ENCODE measurements at places on chromosomes 4 and X.

DNA sequence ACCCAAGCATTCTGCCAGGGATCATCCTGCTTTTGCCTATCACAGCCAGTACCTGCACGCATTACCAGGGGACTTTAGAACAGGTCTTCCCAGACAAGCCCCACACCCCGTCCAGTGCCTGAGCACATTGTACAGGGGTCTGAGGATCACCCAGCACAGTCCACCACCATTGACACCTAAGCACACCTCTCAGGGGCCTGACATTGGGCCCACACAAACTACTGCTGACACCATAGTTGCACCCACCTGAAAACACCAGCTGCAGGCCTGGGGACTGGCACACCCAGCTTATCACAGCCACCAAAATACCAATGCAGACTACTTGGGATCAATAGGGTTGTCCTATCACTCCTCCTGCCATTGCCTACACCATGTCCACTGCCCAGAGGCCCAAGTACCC, 14.7 kb upstream of the NAA11 start:
- DNase-seq = no peak

DNA sequence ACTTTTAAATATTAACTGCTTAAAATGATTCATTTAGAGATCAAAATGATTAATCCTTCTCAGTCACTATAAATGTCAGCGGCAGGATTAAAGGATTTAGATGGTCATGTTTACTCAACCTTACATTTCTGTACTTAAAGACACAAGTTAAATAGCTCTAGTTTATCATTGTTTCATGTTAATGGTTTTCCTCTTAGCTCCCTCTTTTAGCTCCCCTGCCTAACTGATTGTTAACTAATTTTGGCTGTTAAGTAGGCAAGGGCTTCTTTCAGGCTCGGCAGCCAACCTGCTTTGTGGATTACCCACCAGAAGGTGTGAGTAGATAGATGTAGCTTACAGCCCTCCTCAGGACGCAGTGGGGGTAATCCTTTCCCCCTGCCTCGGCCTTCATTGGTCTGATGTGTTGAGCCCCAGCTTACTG, 96.0 kb downstream of the TENM3 start:
- no peak for DNase-seq

DNA sequence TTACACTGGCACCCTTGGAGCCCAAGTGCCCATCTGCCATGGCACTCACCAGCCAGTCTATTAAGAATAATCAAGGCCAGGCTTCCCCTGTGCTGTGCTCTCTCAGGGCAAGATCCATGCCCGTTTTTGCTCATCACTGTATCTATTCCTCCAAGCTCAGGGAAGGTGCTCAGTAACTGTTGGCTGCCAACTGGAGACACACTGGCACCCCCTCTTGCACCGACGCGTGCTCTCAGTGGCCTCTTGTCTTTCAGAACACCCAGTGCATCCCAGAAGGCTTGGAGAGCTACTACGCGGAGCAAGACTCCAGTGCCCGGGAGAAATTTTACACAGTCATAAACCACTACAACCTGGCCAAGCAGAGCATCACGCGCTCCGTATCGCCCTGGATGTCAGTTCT, 30.1 kb downstream of the NSG1 start:
- DNase-seq = no peak

GRCh38 chr4:28373191-28373590, 1512.5 kb downstream of the STIM2 start:
- DNase-seq = no peak

GRCh38 chrX:41108007-41108406, 22.8 kb downstream of the USP9X start:
- no peak for DNase-seq

DNA sequence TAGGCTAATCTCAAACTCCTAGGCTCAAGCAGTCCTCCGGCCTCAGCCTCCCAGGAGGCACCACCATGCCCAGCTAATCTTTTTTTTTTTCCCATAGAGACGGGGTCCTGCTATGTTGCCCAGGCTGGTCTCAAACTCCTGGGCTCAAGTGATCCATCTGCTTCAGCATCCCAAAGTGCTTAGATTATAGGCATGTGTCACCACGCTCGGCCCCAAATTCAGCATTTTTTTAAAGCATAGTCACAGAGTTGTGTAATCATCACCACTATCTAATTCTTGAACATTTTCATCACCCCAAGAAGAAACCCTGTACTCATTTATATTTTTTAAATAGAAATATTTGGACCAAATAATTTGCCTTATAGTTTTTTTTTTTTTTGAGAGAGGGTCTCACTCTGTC, 10.3 kb downstream of the CENPI start:
- no peak for DNase-seq

- DNase-seq = no peak
Measured at GRCh38 chr4:168319486-168320019, 1.0 kb upstream of the DDX60 start.

- no peak for DNase-seq
Measured at GRCh38 chr4:157739242-157739641, 433.6 kb downstream of the GASK1B start.

DNA sequence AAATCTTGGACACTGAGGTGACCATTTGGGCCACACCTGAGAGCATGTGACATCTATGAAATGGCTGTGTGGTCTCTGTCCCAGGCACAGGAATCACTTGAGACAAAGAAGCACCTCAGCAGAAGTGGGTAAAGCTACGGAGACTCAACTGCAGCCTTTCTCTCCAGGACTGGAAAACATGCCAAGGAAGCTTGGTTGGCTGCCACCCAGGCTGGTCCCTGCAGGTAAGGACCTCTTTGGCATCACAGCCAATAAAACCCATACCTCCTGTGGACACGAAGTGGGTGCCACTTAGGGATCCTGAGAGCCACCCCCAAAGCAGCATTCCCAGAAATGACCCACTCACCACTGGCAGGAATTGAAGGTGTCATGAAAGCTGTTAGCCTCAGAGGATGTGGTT, 74.6 kb downstream of the LEF1 start:
- DNase-seq = no peak

- DNase-seq = no peak
Measured at GRCh38 chr4:78168029-78168428, 110.9 kb downstream of the FRAS1 start.

DNA sequence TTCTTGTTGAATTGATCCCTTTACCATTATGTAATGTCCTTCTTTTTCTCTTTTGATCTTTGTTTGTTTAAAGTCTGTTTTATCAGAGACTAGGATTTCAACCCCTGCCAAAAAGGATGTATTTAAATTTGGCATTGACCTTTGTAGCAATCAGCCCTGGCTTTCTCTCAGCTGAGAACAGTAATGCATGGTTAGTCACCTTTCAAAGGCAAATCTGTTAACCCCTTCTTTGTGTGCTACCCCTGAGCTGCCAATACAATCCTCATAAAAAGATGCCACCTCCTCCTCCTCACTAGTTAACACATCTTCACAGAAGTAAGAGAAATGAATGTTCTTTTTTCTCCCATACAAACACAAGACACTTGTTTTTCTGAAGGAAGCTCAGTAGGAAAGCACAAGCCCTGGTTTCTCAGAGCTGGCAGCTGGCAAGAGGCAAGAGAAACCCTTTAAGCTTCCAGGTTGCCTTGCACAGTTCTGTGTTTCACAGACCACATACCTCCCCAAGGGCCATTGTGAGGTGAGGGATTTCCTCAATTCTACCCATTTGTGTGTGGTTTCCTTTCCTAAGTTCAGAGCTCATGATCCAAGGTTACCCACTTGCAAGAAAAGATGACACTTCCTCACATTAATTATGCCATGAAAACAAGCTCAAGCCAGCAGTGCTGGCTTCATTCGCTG, 122.6 kb downstream of the RCHY1 start:
- no peak for DNase-seq

DNA sequence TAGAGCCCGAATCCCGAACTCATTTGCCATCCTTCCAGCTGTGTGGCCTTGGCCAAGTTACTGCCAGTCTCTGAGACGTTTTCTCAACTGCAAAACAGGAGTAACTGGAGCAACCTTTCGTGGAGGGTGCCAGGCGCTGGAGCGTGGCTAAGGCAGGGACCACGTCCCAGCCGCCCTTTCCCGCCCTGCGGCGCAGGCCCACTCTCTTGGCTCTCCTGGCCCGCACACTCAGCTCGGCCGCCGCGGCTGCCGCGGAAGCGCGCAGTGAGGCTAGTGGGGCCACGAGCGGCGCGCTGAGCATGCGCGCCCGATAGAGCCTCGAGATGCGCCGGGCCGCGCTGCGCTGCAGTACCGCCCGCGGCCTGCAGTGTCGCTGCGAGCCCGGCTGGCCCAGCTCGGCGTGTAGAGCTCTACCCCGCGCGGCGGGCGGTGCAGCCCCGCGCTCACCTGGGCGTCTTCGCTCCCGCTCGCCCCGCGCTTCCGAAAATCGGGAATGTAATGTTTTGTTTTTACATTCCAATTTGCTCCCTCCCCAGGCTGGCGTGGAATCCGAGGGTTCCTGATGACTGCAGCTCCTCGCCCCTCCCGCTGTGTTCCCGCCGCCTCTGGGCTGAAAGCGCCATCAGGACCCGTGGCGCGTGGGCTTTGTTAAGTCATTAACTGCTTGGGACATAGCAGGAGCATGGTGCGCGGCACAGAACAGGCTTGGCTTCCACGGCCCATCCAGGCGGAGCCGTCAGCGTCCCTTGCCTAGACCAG, 4.0 kb upstream of the ZNF518B start:
- peak; percentile 84 for DNase-seq

DNA sequence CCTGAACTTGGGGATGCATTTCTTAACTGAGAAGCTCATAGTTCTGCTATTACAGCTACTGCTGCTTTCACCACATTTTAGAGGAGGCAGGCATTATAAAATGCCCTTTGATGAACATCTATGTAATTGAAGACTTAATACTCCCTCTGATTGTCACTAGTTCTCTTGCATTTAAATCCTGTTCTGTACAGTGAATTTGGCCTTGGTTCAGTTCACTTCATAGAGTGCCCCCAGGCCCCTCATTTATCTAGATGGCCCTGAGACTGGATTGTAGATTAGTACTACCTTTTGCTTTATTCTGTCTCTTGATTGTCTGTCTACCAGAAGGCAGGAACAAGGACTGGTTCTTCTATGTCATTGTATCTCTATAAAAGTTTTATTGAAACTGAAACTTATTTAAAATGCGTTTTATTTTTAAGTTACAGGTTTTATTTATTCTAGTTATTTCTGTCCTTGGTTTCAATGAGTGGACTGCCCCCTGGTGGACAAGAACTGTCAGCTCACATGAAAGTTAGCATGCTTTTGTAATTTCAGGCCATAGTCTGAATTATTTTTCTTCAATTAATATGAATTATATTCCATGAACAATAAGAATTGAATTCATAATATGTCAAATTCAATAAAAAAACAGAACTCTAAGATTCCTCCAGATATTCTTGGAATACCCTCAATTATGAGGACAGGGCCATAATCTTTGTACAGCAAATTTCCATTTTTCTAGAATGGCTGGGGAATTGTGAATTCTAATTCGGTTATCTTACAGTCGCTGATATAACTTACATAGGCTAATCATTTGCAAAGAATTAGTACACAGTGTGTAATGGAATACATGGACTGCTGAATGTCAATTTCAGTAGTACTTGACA, 47.2 kb upstream of the TMEM33 start:
- peak; percentile 66 for DNase-seq

- DNase-seq = no peak
Measured at GRCh38 chr4:3297066-3297859, 4.4 kb downstream of the RGS12 start.

GRCh38 chrX:154059729-154060245, 37.7 kb downstream of the MECP2 start:
- no peak for DNase-seq

DNA sequence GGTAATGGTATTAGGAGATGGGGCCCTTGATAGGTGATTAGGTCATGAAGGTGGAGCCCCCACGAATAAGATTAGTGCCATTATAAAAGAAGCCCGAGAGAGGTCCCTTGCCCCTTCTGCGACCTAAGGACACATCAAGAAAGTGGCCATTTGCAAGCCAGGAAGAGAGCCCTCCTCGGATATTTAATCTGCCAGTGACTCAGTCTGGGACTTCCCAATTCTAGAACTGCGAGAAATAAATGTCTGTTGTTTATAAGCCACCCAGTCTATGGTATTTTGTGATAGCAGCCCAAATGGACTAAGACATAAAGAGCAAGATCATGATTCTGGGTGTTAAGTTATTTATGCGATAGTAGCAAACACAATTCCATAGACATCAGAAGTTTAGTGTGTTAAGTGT, 192.2 kb downstream of the LDB2 start:
- DNase-seq = no peak

- DNase-seq = peak; percentile 47
Measured at GRCh38 chr4:77600521-77601451, 4.8 kb upstream of the CXCL13 start.

DNA sequence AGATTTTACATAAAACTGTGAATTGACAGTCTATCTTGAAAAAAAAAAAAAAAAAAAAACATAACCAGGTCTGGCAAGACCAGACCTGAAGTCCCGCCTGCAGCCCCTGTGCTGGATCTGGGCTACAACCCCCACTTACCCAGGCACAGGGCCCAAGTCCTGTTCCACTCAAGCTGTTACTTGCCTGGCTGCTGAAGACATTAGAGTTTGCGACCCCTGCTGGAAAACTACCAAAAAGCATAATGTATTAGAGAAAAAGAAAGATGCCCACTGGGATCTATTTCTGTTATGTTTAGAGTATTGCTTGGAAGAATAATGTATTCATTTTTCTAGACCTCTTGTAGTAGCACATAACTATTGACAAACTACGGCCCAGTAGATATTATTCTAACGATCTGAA, 4.7 kb downstream of the HS3ST1 start:
- DNase-seq = peak; percentile 70

GRCh38 chrX:129599499-129599898, 55.3 kb downstream of the APLN start:
- DNase-seq = no peak

GRCh38 chrX:103565752-103566151, 19.6 kb upstream of the TCEAL4 start:
- no peak for DNase-seq

DNA sequence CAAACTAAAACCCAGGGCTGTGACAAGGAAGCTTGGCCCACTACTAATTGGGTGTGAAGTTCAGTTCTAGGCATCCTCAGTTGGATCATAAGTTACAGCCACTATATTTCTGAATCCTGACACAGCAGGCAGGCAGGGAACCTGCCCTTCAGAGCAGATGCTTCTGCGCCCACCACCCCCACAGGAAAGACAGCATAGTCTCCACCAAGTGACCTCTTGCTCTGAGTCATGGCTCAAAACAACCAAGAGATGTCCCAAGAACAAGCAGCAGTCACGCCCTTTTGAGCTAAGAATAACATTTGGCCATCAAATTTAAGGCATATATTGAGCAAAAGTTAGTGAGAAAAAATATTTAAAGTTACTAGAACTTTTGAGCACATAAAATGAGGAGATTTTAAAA, 170.7 kb upstream of the SMARCAD1 start:
- peak; percentile 41 for DNase-seq

GRCh38 chrX:150044556-150044955, 106.3 kb upstream of the EOLA2 start:
- DNase-seq = no peak
